ENCODE measurements at places on chromosomes 7 and 10. TPM values are rescaled to one million over a fixed set of nuclear protein-coding genes. Genes with fewer than 3 reads are reported as not detected.
A peak's percentile ranks its signal among the peaks of the same experiment; 100 is the strongest.

DNA sequence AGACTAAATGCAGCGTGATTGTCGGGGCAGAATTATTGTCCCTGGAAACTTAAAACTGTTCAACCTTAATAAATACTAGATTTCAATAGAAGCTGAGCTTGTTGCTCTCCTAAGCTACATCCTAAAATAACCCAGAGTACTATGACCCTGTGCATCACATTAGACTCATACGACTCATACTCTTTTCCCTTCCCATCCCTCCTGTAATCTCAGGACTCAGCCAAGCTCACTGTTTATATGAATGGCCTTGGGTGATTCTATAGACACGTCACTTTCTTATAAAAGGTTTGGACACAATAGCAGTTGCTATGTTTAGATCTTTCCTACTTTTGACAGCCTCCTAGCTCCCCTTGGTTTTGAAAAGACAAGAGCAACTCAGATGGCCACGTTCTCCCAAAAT lies 17.2 kb downstream of the TCF7L2 start:
- no peak for DNase-seq
- no peaks in the 10 kb centered on the region for H3K36me3 ChIP-seq
- no peaks in the 10 kb centered on the region for H3K4me1 ChIP-seq
- H3K27me3 ChIP-seq = no peaks in the 10 kb centered on the region

DNA sequence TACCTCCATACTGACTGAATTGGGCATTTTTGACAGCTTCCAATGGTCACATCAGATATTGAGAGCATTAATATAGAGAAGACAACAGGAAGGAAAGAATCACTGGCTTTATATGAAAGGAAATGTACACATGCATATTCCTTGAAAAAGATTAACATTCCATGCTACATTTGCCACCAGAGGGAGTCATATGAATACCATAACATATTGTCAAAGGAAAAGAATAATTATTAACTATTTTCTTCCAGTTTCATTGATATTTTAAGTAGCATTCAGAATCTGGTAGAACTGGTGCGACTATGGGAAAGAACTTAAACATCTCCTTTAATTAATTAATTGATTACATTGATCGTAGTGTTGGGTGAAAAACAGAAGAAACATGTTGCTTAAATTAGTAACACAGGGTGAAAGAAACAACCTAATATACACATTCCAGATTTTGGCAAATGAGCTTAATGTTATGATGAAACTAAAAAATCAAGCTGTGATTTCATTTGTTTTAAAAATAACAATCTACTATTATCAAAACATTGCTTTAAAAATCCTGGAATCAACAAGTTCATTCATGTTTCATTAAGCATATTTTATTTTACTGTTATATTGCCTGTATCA lies 71.5 kb downstream of the GPR85 start:
- no peak for DNase-seq
- no peaks in the 10 kb centered on the region for H3K27me3 ChIP-seq
- no peaks in the 10 kb centered on the region for H3K4me1 ChIP-seq
- no peaks in the 10 kb centered on the region for H3K36me3 ChIP-seq

- H3K27ac ChIP-seq = no peak overlapping the region
- DNase-seq = no peak
- no peak overlapping the region for H3K4me3 ChIP-seq
- no peaks in the 10 kb centered on the region for H3K36me3 ChIP-seq
- H3K27me3 ChIP-seq = peaks cover 19% of the 10 kb centered on the region
These were observed 15.1 kb upstream of the VPS37D start for GRCh38 chr7:73652541-73652949.

GRCh38 chr10:104816501-104816900 lies 175.4 kb downstream of the SORCS3 start:
- no peak for DNase-seq
- no peaks in the 10 kb centered on the region for H3K4me1 ChIP-seq
- H3K27ac ChIP-seq = no peak overlapping the region
- no peak overlapping the region for H3K4me3 ChIP-seq

DNA sequence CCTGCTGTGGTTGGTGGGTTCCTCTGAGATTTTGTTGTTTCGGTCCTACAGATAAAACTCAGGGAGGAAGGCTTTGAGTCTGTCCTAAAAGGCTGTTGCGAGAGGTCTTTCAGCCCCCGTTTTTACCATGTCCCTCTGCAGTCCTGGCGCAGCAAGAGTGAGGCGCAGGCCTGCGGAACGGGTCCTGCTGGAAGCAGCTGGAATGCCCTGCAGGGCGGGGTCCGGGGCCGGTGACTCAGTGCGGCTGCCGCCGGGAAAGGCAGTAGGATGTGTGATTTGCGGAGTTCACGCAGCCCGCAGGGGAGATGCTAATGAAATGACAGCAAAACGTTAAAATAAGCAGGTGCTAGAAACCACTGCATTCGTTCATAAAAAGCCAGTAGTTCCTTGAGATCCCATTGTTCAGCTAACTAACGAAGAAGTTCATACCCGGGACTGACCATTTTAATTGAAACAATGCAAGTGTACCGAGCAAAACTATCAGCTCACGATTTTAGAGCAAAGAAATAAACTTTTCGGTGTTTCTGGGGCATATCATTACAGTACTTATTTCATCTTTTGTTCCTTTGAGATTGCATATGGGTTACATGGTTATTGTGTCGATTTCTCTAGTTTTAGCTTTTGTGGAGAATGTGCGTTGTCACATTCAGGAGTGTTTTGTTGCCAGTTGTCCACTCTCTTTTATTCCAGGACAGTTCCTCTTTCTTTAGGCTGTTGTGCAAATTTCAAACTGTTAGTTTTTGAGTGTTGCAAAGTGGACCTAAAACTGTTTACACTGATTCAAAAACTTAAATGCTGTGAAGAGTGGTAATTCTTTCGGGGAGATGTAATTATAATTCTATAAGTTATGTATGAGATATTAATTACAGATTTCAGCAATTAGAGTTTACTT lies 783 bp downstream of the ANLN start:
- H3K27ac ChIP-seq = peak overlapping the region; percentile 62
- H3K4me1 ChIP-seq = peaks cover 19% of the 10 kb centered on the region
- H3K36me3 ChIP-seq = no peaks in the 10 kb centered on the region
- H3K27me3 ChIP-seq = no peaks in the 10 kb centered on the region
- peak overlapping the region; percentile 94 for H3K4me3 ChIP-seq

GRCh38 chr7:151291206-151291605 lies 42.7 kb upstream of the SMARCD3 start:
- no peak overlapping the region for H3K4me3 ChIP-seq
- no peak overlapping the region for H3K27ac ChIP-seq
- no peaks in the 10 kb centered on the region for H3K36me3 ChIP-seq

DNA sequence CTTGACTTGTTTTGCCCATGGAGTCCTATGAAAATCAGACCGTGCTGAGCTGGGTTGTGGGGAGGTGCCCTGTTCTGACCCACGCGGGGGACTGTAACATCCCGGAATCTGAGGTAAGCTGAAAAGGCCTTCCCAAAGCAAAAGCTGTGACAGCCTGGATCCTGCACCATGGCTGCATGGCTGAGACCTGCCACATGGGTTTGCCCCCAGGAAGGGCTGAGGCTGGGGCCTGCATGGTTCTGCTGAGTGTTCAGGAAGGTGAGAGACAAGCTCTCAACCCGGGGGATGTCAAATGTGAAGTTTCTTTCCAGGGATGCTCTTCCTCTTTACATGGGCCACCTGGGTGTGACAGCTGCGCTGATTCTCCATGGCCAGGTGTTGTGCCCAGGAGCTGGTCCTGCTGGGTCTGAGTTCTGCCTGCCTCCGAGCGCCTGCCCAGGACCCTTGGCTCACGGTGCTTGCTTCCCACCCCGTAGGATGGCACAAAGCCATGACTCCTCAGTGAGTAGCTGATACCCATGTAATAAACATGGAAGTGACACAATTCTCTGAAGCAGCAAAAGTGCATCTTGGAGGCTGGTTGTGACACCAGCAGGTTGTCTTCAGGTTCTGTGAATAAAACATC lies 58.3 kb downstream of the VIPR2 start:
- DNase-seq = no peak
- H3K4me1 ChIP-seq = no peaks in the 10 kb centered on the region

- peak; percentile 32 for DNase-seq
- H3K27me3 ChIP-seq = peaks cover 6% of the 10 kb centered on the region
- no peaks in the 10 kb centered on the region for H3K36me3 ChIP-seq
- no peaks in the 10 kb centered on the region for H3K4me1 ChIP-seq
- no peak overlapping the region for H3K4me3 ChIP-seq
These were observed 98.1 kb downstream of the MICALL2 start for GRCh38 chr7:1361016-1361755.

GRCh38 chr10:31932838-31933237 lies 4.2 kb upstream of the ARHGAP12 start:
- H3K4me3 ChIP-seq = no peak overlapping the region
- H3K4me1 ChIP-seq = peaks cover 6% of the 10 kb centered on the region
- DNase-seq = no peak
- H3K36me3 ChIP-seq = no peaks in the 10 kb centered on the region
- H3K27me3 ChIP-seq = no peaks in the 10 kb centered on the region

- no peak overlapping the region for H3K27ac ChIP-seq
- H3K36me3 ChIP-seq = no peaks in the 10 kb centered on the region
- no peak for DNase-seq
These were observed 270.1 kb upstream of the FZD1 start for GRCh38 chr7:90994121-90994520.

DNA sequence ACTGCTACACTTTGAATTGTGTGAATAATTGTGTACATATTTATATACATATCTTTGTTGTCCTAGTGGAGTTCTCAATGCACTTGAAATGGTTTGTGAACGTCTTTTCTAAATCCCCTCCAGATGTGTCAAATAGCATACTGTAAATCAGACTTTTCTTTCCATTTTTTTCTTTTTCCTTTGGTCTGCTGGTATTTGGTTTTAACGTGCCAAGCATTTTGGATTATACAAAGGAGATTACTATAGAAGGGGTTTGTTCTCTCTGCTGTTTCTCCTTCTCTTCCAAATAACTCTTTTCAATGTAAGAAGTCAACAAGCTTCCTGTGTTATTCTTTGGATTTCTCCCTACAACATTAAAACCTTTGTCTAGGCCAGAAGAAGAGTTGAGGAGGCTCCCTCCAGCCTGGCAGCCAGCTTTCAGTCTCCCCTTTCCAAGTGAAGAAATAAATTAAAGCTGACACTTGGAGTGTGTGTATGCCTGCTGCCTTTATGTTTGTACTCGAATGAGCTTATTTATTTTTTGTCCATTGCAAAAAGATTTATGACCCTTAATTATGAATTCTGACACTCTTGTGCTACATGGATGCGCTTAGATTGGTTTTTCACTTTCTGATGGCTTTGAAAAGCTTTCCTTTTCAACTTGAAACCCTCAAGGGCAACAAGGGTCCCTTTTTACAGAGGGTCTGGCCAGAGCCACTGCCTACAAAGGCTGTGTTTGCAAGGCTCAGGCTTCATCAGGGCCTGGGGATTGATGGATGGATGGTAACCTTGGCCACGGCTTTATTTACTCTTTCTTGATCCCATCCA lies 107.8 kb downstream of the RAB18 start:
- no peak overlapping the region for H3K4me3 ChIP-seq
- no peaks in the 10 kb centered on the region for H3K4me1 ChIP-seq
- no peak for DNase-seq
- no peaks in the 10 kb centered on the region for H3K36me3 ChIP-seq
- peaks cover 3% of the 10 kb centered on the region for H3K27me3 ChIP-seq

DNA sequence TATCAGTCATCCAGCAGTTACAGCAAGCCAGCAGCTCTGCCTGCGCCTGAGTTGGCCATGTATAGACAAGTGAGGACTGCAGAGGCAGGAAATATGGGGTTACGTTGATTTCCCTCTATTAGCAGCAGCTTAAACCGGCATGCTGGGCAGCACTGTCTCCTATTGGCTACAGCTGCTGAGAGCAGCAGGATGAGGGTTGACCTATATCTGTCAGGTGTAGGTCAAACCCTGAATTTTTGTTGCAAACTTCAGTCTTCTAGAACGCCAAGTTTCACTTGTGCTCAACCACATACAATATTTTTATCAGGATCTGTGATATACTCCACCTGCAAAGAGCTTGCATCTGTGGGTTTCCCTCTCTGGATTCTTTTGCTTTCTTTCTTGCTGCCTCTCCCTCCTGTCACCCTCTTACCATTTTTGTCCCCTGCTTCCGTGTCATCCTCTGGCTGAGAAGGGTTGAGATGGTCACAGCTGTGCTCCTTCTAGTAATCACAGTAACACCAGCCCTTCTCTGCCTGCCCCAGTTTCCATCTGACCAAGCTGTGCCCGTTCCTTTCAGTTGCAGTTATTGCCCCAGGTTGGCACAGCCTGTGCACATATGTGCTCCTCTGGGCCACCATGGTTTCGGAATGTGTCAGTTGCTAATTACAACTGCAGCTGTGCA lies 23.8 kb upstream of the GLCCI1 start:
- H3K27me3 ChIP-seq = no peaks in the 10 kb centered on the region
- no peaks in the 10 kb centered on the region for H3K36me3 ChIP-seq
- DNase-seq = peak; percentile 36
- H3K4me1 ChIP-seq = peaks cover 36% of the 10 kb centered on the region
- H3K27ac ChIP-seq = peak overlapping the region; percentile 43
- peak overlapping the region; percentile 48 for H3K4me3 ChIP-seq

GRCh38 chr7:120877701-120878100 lies 19.8 kb upstream of the TSPAN12 start:
- no peak for DNase-seq
- H3K4me1 ChIP-seq = no peaks in the 10 kb centered on the region
- no peaks in the 10 kb centered on the region for H3K27me3 ChIP-seq
- H3K36me3 ChIP-seq = no peaks in the 10 kb centered on the region
- no peak overlapping the region for H3K27ac ChIP-seq

GRCh38 chr10:17742918-17743317 lies 9.1 kb upstream of the TMEM236 start:
- H3K27me3 ChIP-seq = no peaks in the 10 kb centered on the region
- no peak overlapping the region for H3K4me3 ChIP-seq
- peak; percentile 56 for DNase-seq
- H3K36me3 ChIP-seq = no peaks in the 10 kb centered on the region

DNA sequence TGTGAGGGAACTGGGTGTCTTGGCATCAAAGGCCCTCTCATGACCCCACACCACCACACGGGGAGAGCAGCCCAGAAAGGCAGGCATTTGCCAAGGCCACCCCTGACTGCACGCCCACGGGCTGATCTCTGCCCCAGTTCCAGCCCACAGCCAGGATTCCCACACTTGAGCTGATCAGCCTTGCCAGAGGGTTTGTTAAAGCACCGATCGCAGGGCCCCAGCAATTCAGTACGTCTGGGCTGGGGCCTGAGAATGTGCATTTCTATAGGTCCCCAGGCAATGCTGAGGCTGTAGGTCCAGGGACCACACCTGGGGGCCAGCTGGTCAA lies 103.9 kb downstream of the TNS3 start:
- no peaks in the 10 kb centered on the region for H3K27me3 ChIP-seq
- no peaks in the 10 kb centered on the region for H3K36me3 ChIP-seq
- no peak overlapping the region for H3K4me3 ChIP-seq
- DNase-seq = no peak

SUN3 gene
- total RNA-seq = not detected

HPSE2 gene
- total RNA-seq = 0.07 TPM

TFPI2 gene
- not detected for total RNA-seq

NEUROD6 gene
- not detected for total RNA-seq

ASAH2B gene
- total RNA-seq = 9.6 TPM

FRMPD2 gene
- not detected for total RNA-seq

IKZF1 gene
- total RNA-seq = 225 TPM

PNLIP gene
- not detected for total RNA-seq

PAX4 gene
- total RNA-seq = not detected

Measured in CD8-positive, alpha-beta memory T cell (primary cell).